Activated T-cell treated with anti-CD3 and anti-CD28 coated beads, Interleukin-2, amount 50 U/mL, for 4 hours (primary cell): ENCODE measurements at places on chromosomes 3 and 15. TPM values are rescaled to one million over a fixed set of nuclear protein-coding genes. Genes with fewer than 3 reads are reported as not detected.

ACVR2B gene
- 4.5 TPM for total RNA-seq

CTDSPL2 gene
- 46.8 TPM for total RNA-seq

ABCF3 gene
- total RNA-seq = 91.2 TPM

SQOR gene
- total RNA-seq = 39.4 TPM

RBM6 gene
- 62.4 TPM for total RNA-seq

EIF2B5 gene
- 94.5 TPM for total RNA-seq

TM4SF1 gene
- 1.3 TPM for total RNA-seq

DZIP3 gene
- total RNA-seq = 2.7 TPM

IL12A gene
- total RNA-seq = 0.35 TPM

PRR20G gene
- not detected for total RNA-seq

HCLS1 gene
- total RNA-seq = 221 TPM

LSMEM2 gene
- 0.13 TPM for total RNA-seq

AHSG gene
- total RNA-seq = 0.86 TPM

ASB14 gene
- not detected for total RNA-seq

SUSD5 gene
- total RNA-seq = not detected

GOLGA8Q gene
- total RNA-seq = 0.13 TPM

CPNE9 gene
- not detected for total RNA-seq

AGBL1 gene
- total RNA-seq = not detected

KNL1 gene
- 2.9 TPM for total RNA-seq

SCN11A gene
- total RNA-seq = not detected

ATP10A gene
- 31.6 TPM for total RNA-seq

KIF7 gene
- 2.6 TPM for total RNA-seq

ALDH1L1 gene
- 0.10 TPM for total RNA-seq
